Fibroblast of skin of left biceps (primary cell): ENCODE measurements at places on chromosomes 7 and 10.

DNA sequence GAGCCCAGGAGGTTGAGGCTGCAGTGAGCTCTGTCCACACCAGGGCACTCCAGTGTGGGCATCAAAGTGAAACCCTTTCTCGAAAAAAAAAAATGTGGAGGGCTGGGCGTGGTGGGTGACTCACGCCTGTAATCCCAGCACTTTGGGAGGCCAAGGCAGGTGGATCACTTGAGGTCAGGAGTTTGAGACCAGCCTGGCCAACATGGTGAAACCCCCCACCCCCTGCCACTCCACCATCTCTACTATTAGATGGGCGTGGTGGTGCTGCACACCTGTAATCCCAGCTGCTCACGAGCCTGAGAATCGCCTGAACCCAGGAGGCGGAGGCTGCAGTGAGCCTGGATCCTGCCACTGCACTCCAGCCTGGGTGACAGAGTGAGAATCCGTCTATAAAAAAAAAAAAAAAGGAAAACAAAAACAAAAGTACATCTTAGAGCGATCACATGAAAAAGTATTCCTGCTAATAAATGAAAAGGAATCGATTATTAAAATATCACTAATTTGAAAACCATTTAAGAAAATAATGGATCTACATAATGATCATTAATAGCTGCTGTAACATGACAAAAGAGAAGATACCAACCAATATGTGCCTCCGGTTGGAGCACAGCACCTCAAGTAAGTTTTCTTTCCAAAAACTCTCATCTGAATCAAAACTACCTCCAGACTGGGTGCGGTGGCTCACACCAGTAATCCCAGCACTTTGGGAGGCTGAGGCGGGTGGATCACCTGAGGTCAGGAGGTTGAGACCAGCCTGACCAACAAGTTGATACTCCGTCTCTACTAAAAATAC is 4.9 kb downstream of the HNRNPF start:
- no peak for DNase-seq

DNA sequence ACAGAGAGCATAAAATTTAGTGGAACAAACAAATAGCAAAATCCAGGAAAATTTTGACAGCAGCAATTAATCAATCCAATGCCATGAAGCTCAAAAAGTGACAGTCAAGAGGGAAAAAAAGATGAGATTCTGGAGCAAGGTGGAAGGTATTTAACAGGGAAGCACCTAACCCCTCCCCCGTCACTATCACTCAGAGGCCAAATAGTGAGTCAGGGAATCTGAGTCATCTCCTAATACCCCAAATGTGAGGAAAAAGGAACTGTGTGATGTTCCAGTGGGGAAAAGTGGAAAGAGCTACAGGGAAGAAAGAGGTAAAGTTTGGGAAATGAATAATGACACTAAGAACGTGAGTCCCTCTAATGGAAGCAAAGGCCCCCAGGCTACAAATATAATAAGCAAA is 113.2 kb upstream of the PHF14 start:
- no peak for DNase-seq

DNA sequence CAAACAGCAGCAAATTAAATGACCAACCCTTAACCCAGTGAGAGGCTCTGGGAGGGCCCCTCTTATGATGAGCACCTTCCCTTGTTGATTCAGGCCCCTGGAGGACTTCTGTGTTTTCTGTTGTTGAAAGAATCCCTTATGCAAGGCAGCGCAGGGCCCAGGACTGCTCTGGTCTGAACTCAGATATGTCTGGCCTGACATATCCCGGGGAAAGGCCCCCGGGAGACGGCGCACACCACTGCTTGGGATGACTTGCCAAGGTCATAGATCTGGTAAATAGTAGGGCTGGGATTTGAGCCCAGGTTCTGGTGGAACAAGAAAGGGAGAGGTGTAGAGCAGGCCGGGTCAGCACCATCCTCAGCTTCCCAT is 124.0 kb downstream of the AOAH start:
- no peak for DNase-seq

- DNase-seq = peak; percentile 36
Observed at GRCh38 chr10:29160150-29160617, 128.7 kb upstream of the LYZL1 start.
